LNCaP clone FGC (cell line): ENCODE measurements at places on chromosomes 16 and 17.

DNA sequence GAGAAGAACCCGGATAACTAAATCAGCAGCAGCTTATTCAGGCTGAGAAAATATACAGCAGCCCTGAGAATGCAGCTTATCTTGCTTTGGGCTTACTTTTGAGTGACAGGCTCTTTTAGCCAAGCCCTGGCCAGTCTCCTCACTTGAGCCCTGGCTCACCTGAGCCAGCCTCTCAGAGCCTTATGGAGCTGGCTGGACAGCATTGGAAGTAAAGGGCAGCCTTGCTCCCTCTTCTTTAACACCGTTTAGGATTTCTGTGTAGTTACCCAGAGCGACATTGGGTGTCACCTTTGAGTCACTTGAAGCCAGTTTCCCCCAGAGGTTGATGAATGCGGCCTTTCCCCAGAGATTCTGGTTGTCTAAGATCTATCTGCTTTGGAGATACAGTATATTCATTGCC is 7.7 kb upstream of the NPIPB2 start:
- DNase-seq = no peak

DNA sequence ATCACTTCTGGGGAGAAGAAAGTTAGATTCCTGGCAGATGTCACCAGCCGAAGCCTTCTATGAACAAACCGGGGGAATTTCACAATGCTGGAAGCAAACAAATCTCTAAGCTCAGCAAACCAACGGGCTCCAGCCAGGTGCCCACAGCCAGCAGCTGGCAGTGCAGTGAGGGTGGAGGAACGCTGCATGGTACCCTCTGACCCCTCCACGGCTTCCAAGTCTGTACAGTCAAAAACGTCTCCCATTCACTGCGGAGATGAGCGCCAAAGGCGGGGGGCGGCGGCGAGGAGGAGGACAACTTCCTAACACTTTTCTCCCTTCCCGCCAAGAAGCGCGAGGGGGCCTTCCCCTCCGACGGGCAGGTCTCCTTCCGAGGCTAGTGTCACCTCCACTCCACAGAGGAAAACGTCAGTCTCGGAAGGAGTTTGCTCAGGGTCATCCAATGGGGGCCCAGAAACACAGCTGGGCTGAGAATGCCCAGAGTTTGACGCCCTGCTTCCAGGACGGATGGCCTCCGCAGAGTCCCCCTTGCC is 924 bp downstream of the ZNF598 start:
- no peak for DNase-seq

DNA sequence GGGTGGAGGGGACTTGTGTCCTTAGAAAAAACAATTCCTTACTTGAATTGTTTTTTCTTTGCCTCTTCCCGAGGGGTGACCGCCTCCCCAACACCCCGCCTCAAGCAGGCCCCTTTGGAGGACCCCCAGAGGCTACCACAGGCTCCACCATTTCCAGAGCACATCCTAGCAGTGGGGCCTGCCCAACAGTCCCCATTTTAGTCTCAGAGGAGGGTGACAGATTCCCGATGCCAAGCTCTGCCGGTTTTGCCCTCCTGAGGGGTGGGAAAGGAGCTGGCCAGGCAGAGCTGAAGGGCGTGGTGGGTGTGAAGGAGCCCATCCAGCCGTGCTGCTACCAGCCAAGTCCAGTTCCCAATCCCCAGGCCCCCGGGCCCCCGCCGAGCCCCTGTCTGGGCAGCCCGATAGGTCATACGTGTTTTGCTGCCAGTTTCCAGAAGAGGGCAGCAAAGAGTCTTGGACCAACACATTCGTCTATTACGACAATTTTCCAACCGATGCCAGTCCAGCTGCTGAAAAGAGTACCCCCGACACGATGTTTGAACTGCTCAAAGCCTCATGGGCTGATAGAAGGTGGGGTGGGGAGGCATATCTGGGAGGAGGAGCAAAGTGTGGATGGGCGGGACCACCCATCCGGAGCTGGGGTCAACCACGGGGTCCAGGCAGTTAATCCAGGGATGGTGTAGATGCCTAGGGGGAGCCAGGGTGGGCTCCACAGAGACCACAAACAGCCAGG is 18.8 kb upstream of the GAA start:
- no peak for DNase-seq

- no peak for DNase-seq
Measured at GRCh38 chr17:49217651-49218413, 7.3 kb downstream of the ABI3 start.

- DNase-seq = no peak
Measured at GRCh38 chr17:27069842-27070508, 223.9 kb upstream of the WSB1 start.

GRCh38 chr17:77353684-77354419 is 213.1 kb downstream of the SEC14L1 start:
- no peak for DNase-seq

DNA sequence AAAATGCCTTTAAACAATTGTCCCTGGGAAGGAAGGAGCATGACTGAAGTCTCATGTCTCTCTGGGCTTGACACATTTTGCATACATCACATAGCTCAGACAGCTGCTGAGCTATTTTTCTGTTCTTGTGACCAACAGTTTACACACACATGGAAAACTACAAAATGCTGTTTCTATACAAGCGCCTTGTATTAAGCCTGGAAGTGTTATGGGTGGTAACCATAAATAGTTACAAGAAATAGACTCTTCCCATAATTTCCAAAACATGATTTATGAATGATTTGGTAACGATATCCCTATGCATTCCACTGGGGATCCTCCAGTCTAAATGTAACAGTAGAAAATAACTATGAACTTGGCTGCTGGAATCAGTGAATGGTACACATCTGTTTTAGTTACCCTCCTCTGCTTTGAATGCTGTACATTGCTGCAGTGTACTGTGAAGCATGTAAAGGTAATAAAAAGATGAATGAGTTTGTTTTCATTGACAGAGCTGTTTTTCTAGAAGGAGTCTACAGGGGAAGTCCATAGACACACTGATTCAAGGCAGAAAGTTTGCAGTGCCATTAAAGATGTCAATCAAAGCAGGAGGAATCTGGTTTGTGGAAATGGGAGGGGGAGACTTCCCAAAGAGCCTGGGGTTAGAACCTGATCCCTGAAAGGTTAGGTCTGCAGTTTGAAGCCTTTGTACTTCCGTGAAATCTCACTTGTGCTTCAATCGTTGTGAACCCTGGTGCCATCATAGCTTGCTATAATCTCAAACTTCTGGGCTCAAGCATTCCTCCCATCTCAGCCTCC is 5.0 kb downstream of the ACSF2 start:
- DNase-seq = no peak

GRCh38 chr17:2047590-2047989 is 5.8 kb downstream of the OVCA2 start:
- DNase-seq = no peak
